ENCODE measurements at places on chromosomes 5 and 9. TPM values are rescaled to one million over a fixed set of nuclear protein-coding genes. Genes with fewer than 3 reads are reported as not detected.

Gene INSYN2B
- total RNA-seq: 0.06 TPM

Gene INSL4
- total RNA-seq: not detected

Gene IL11RA
- 11.4 TPM for total RNA-seq

Gene FPGS
- 60.5 TPM for total RNA-seq

DNA sequence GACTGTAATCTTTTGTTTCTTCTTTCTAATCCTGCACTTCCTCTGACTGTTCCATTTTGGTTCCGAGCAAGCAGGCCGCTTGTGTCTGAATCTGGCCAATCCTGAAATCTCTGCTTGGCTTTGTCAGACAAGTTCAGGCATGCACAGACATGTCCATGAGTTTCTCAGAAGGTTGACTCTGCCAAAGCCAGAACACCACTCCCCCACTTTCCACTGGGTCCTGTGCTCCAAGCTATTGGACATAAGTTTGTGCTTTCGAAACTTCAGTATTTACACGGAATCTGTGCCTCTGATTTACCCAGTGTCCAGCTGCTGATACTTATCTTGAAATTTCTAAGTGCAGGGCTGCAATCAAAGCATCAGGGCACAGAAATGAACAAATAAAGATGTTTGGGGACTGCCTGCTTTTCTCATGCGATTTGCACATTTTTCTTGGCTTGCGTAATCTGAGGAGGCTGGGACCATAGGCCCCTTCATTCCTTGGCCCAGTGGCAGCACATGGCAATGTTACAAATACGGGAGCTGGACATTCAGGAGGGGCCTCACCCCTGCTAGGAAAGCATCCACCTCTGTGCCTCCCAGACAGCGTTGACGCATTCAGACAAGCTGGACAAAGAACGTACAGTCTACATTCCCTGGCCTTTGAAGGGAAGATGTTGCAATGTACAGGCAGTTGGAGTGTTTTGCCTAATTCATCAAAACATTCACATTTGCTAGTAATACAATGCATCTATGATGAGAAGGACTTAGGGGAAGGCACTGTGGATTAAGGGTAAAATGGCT is 209.2 kb upstream of the PAPPA start:
- H3K4me1 ChIP-seq: peaks cover 9% of the 10 kb centered on the region
- H3K4me3 ChIP-seq: no peak overlapping the region
- peak; percentile 4 for DNase-seq
- no peaks in the 10 kb centered on the region for H3K27me3 ChIP-seq
- H3K36me3 ChIP-seq: no peaks in the 10 kb centered on the region

DNA sequence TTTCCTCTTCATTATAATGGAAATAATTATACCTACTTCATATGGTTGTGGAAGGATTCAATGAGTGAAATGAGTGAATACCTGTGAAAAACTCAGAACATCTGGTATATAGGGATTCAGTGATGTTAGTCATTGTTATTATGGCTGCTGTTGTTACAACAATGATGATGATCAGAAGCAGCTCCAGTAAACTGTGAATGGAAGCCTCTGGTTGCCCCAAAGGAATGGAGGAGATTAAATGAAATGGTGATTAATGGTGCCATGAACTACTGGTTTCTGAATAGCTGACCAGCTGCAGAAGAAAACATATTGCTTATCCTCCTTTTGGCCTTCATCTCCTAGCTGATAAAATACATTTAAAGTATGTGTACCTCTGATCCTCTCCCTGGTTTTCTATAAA is 372.0 kb downstream of the ARHGEF28 start:
- H3K27me3 ChIP-seq: no peaks in the 10 kb centered on the region
- H3K36me3 ChIP-seq: no peaks in the 10 kb centered on the region
- DNase-seq: no peak
- no peak overlapping the region for H3K27ac ChIP-seq
- H3K4me1 ChIP-seq: peaks cover 9% of the 10 kb centered on the region

GRCh38 chr5:143880178-143880577 is 68.2 kb downstream of the HMHB1 start:
- peaks cover 6% of the 10 kb centered on the region for H3K4me1 ChIP-seq
- H3K27me3 ChIP-seq: no peaks in the 10 kb centered on the region
- DNase-seq: no peak
- H3K36me3 ChIP-seq: no peaks in the 10 kb centered on the region

DNA sequence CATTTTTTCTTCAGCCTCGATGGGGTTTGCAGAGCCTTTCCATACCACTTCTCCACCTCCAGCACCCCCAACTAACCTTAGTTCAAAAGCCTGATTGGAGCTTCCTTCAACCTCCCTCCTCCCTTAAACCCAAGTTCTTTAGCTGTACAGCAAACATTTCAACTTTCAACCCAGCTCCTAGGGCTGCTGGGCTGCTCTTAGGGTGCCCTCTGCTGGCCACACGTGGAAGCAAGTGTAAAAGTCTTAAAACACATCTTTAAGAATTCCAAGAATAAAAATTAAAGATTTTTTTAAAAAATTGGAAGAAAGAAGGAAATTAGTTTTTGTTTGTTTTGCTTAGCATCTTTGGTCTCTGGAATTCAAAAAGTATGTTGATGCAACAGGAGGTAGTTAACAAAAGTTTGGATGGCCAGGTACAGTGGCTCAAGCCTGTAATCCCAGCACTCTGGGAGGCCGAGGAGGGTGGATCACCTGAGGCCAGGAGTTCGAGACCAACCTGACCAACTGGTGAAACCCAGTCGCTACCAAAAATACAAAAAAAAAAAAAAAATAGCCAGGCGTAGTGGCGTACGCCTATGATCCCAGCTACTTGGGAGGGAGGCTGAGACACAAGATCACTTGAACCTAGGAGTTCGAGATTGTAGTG is 15.5 kb upstream of the HSD17B3 start:
- H3K36me3 ChIP-seq: no peaks in the 10 kb centered on the region
- peak; percentile 73 for DNase-seq
- no peak overlapping the region for H3K4me3 ChIP-seq
- peaks cover 13% of the 10 kb centered on the region for H3K4me1 ChIP-seq

- H3K27ac ChIP-seq: no peak overlapping the region
- no peaks in the 10 kb centered on the region for H3K4me1 ChIP-seq
- peaks cover 31% of the 10 kb centered on the region for H3K27me3 ChIP-seq
- no peak overlapping the region for H3K4me3 ChIP-seq
- H3K36me3 ChIP-seq: no peaks in the 10 kb centered on the region
Observed at GRCh38 chr9:93965830-93966577, 10.8 kb upstream of the BARX1 start.

- no peaks in the 10 kb centered on the region for H3K4me1 ChIP-seq
- DNase-seq: no peak
- H3K27me3 ChIP-seq: no peaks in the 10 kb centered on the region
- H3K4me3 ChIP-seq: no peak overlapping the region
- H3K27ac ChIP-seq: no peak overlapping the region
- no peaks in the 10 kb centered on the region for H3K36me3 ChIP-seq
Observed at GRCh38 chr5:43636076-43636475, 33.1 kb downstream of the NNT start.

DNA sequence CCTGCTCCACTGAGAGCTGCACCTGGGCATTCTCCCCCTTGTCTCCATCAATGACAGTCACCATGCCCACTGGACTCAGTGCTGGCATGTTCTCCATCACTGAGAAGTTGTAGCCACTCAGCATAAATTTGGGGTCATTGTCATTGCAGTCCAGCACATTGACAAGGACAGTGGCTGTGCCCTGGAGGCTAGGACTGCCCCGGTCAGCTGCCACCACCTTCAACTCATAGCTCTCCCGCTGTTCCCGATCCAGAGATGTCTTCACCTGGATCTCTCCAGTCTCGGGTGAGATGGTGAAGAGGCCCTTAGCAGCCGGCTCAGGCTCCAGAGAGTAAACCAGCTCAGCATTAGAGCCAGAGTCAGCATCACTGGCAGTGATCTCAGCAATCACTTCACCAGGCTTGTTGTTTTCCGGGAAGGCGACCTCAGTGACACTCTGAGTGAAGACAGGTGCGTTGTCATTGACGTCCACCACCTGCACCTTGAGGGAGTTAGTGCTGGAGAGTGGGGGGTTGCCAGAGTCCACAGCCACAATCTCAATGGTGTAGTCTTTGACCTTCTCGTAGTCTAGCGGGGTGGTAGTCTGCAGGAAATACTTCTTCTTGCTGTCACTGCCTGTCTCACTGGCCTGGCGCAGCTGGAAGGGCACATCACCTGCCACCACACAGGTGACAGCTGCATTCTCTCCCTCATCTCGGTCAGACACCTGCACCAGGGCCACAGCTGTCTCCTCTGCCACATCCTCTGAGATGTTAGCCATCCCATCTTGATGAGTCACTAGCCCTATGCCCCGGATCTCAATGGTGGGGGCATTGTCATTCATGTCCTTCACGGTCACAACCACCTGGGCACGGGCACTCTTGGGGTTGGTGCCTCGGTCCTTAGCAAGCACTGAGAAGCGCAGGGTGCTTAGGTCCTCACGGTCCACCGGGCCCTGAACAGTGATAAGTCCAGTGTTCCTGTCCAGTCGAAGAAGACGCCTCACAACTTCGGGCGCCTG is 13.5 kb downstream of the PCDH1 start:
- H3K27ac ChIP-seq: no peak overlapping the region
- H3K27me3 ChIP-seq: no peaks in the 10 kb centered on the region
- no peak overlapping the region for H3K4me3 ChIP-seq

- no peaks in the 10 kb centered on the region for H3K36me3 ChIP-seq
- no peak for DNase-seq
- no peaks in the 10 kb centered on the region for H3K27me3 ChIP-seq
- no peak overlapping the region for H3K27ac ChIP-seq
Observed at GRCh38 chr5:163108351-163108750, 329.0 kb upstream of the CCNG1 start.

DNA sequence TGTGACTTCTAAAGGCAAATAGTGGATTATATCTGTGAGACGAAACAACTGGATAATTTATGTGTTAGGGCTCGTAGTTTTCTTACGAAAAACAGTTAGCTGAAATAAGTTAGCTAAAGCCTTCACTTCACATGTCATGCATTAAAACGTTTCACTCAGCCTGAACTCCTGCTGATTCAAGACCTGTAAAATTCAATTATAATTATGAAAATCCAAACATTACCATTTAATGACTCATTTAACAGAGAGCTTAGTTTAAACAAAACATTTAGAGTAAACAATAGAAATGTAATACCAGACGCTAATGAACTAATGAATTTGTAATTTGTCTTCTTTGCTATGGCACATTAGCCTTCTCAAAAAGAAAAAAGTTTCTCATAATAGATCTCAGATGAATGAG is 1.7 kb downstream of the TAL2 start:
- no peaks in the 10 kb centered on the region for H3K36me3 ChIP-seq
- DNase-seq: no peak
- no peak overlapping the region for H3K4me3 ChIP-seq
- peaks cover 6% of the 10 kb centered on the region for H3K4me1 ChIP-seq

GRCh38 chr5:87526131-87526530 is 113.4 kb upstream of the CCNH start:
- no peaks in the 10 kb centered on the region for H3K36me3 ChIP-seq
- no peaks in the 10 kb centered on the region for H3K27me3 ChIP-seq
- peak; percentile 63 for DNase-seq
- H3K4me1 ChIP-seq: peaks cover 4% of the 10 kb centered on the region
- no peak overlapping the region for H3K4me3 ChIP-seq

DNA sequence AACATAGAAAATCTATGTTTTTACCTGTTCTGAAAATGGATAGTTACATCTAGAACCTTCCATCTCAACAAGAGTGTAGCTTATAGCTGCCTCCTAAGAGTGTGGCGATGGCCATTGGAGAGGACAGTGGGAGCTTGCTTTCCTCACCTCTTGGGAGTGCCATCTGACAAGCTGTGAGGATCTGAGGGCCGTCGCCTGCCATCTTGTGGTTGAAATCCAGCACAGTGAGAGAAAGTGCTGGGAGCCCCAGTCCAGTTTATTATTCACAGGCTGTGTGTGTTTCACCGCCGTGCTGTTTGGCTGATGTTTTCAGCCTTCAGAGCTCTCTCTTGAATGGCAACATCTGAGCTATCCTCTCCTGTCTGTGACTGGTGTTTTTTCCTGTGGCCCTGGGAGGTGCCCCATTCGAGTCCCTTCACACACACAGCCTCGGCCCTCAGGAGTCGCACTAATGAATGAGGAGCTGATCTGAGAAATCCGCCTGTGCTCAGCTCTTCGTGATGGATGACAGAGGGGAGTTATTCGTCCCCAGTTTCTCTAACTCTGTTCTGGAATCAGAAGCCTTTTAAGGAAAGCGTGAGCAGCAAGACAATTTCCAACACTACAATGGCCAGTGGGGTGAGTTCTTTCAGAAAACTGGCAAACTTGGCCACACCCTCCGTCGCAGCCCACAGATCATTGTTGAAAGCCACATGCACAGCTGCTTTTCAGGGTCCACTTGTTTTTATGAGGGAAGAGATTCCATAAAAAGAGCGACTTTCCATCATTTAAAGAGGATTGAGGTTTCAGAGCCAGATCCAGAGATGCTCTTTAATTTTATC is 170.3 kb downstream of the PDZD2 start:
- no peaks in the 10 kb centered on the region for H3K36me3 ChIP-seq
- H3K4me1 ChIP-seq: no peaks in the 10 kb centered on the region
- H3K27me3 ChIP-seq: no peaks in the 10 kb centered on the region
- no peak overlapping the region for H3K4me3 ChIP-seq

DNA sequence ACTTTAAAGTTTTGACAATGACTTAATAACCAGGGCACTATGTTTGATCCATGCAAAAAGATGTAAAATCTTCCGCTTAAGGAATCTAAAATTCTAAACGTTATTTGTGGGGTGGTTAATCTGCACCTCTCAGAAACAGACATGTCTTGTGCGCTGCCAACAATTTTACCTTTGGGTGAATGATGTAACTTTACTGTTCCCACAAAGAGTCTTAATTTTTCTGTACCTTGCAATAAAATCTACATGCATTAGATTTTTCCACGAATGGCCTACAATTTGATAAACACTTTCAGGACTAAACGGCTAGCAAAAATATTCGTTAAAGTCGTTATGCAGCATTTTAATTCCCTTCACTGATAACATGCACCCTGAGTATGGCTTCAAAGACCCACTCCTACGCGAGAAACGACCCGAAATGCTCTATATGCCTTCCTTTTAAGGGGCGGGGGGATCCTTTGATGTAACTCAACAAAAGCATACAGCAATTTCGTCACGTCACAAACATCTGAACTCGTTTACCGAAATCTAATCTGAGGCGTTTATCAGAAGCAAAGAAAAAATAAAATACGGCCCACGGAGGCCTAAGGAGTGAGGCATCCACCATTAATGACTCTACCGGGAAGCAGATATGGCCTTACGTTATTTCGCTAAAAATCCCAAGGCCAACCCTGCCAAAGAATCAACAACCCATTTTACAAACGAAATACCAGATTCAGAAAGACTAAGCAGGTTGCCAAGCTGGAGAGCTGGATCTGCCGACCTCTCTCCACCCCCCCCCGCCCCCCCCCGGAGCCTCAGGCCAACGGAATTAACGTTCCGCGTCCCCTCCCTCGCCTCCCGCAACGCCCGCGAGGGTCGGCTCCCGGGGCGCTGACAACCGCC is 621 bp downstream of the AK6 start:
- H3K27me3 ChIP-seq: no peaks in the 10 kb centered on the region
- peaks cover 8% of the 10 kb centered on the region for H3K36me3 ChIP-seq
- peak overlapping the region; percentile 80 for H3K4me3 ChIP-seq
- peak; percentile 39 for DNase-seq
- peaks cover 15% of the 10 kb centered on the region for H3K4me1 ChIP-seq

GRCh38 chr9:117887383-117887782 is 183.2 kb downstream of the TLR4 start:
- DNase-seq: no peak
- no peak overlapping the region for H3K4me3 ChIP-seq
- no peaks in the 10 kb centered on the region for H3K27me3 ChIP-seq

GRCh38 chr5:141850244-141850768 is 27.9 kb downstream of the PCDH1 start:
- peak; percentile 29 for DNase-seq
- no peaks in the 10 kb centered on the region for H3K27me3 ChIP-seq
- H3K4me3 ChIP-seq: peak overlapping the region; percentile 61
- peaks cover 44% of the 10 kb centered on the region for H3K4me1 ChIP-seq
- peak overlapping the region; percentile 97 for H3K27ac ChIP-seq
